WERI-Rb-1 (cell line): ENCODE measurements at places on chromosomes 5 and 9.

GRCh38 chr5:16546732-16547131 lies 70.1 kb downstream of the RETREG1 start:
- no peak for DNase-seq

DNA sequence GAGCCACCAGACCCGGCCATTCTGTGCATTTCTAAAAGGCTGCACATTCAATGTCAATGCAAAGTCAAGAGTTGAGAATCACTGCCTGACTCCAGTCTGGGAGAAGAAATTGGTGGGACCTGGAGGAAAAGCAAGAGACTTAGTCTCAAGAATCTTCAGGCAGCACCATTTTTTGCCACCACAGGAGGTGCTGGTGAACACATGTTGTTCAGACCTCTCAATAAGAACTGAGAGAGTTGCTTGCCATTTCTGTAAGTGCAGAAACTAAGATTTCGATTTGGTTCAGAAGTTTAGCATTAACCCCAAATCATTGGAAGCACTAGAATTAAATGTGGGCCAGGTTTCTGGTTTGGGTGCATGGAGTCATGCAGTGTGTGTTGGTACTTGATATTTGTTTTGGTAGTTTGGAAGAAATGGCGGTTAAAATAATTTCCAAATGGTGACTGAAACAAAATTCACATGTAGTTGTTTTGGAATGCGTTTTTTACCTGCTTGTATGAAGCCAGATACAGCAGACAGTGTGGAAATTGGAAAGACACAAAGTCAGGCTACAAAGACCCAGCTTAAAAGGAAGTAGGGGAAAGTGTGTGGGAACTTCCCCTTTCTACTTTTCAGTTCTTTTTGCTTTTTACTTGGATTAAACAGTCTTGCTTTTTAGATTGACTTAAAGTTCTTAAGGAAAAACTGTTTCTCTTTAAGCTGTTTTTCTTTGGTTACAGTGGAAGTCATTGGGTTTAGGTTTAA lies 20.4 kb downstream of the PDE8B start:
- DNase-seq: no peak

GRCh38 chr9:31140316-31140715 lies 1244.1 kb upstream of the ACO1 start:
- DNase-seq: no peak

GRCh38 chr5:18393565-18394442 lies 759.5 kb downstream of the TAF11L14 start:
- DNase-seq: peak; percentile 67

DNA sequence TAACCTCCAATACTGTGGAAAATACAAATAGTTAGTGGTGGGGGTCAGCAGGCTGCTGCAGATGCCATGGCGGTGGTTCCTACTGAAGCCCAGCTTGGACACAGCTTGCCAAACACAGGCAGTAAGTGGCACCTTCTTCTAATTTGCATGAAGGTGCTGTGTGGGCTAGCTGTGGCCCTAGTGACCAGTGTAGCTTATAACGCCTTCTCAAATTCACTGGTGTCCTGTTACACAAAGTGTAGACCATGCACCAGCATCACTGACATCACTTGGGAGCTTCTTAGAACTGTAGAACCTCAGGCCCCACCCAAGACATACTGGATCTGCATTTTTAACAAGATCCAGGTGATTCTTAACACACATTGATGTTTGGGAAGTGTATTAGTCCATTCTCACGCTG lies 58.8 kb upstream of the TGFBR1 start:
- no peak for DNase-seq

DNA sequence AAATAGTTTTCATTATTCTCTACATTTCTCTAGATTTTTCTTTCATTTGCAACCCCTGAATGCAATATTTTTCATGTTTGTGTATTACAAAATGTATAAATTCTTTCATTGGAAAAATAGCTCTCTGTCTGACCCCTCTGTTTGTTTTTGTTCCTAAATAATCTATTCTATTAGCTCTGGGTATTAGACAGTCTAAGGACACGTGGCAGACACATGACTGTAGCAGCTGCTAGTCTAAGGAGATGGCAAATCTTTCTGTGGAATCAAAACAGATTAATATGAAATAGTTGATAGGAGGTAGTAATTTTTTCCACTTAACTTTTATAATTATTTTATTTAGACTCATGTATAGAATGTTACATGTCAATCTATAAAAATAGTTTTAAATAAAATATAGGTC lies 21.4 kb upstream of the SPATA9 start:
- DNase-seq: no peak

DNA sequence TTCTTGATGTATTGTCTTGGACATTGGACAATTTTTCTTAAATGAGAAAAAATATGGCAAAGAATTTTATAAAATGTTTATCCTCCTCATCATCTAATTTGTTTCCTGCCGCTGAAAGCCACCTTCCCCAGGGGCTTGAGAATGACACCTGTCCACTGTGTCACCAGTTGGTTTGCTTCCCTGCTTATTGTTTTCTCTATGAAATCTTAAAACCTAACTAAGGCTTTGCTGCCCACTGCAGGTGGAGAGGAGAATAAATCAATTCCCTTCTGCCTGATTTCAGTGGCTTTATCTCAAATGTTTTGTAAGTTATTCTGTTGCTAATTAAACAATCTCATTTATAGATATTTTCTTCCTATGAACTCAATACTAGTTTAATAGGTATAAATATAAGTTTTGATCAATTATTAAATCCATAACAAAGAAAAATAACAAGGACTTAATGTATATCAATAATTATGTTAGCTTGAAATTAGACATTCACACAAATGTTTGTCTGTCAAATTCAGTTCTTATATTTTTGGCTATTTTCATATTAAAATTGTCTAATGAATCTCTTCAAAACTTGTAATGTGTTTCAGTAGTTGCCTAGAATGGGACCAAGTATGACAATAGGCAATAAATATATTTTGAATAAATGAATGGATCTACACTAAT lies 822.5 kb downstream of the PTPRD start:
- DNase-seq: peak; percentile 48

- no peak for DNase-seq
Observed at GRCh38 chr5:154059039-154059430, 20.3 kb downstream of the MFAP3 start.

DNA sequence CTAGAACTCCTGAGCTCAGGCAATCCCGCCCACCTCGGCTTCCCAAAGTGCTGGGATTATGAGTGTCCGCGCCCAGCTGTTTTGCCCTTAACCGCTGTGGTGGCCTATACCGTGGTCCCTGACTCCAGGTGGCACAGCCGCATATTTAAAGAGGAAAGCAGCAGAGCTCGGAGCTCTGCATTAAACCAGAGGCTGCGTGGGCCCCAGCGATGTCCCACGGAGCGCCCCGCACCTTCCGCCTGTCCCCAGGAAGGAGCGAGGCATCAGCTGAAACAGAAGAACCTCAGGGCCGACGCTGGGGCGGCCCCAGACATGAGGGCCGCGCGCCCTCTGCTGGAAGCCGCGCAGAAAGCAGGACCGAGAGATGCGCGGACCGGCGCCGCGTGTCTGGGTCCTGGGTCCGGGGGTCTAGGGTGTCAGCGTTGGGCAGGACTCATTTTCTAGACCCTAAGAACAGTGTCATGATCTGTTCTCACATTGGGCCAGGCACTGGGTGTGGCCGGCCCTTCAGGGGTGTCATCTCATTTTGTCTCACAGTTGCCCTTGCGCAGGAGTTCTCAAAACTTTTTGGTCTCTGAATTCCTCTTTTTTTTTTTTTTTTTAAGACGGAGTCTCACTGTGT lies 37.7 kb downstream of the LAMC3 start:
- peak; percentile 77 for DNase-seq

DNA sequence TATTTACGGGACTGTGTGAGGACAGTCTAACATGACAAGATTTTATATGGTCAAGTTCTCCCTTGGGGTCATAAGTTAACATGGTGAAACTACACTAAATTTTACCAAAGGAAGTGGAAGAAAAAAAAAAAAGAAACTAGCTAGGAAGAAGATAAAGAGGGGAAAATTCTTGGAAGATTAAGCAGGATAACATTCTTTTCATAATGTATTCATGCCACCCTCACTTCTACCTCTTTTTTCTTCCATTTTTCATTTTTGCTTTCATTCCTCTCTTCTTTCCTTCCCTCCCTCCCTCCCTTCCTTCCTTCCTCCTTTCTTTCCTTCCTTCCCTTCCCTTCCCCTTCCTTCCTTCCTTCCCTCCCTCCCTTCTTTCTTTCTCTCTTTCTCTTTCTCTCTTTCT lies 254.6 kb downstream of the RFX3 start:
- DNase-seq: no peak

DNA sequence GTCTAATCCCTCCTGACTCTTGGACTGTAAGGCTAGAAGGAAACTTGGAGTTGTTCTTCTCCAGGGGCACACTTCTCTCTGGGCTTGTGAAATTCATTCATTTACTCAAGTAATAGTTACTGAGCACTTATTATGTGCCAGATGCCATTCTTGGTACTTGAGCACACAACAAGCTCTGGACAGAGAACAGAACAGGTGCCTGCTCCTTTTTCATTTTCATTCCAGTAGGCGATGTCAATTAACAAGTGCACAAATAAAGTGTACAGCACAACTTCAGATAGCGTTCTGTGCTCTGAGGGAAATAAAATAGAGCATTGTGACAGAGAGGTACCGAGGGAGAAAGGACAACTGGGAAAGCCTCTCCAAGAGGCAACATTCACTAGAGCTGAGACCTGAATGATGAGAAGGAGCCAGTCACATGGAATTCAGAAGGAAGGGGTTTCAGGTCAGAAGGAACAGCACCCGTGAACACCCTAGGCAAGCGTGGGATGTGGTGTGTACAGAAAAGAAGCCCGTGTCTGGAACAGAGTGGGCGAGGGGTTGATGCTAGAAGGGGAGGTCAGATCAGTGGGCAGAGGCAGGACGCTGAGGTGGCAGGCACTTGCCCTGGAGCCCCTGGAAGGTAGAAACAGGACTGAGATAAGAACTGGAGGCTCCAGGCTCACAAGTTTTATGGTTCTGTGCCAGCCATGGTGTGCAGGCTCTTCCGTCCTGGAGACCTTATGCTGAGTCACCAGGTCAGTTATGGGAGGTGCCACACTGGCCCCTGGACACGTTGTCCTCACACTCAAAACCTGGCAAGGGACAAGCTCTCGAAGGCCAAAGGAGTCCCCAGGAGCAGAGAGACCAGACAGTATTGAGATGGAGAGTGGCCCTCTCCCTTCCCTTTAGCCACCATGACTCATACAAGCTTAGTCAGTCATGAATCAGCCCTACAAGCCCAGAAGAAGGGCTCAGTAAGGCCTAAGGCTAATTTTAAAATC lies 7.2 kb upstream of the ABLIM3 start:
- DNase-seq: no peak

- DNase-seq: no peak
Observed at GRCh38 chr5:181255276-181255675, 5.7 kb downstream of the TRIM52 start.

DNA sequence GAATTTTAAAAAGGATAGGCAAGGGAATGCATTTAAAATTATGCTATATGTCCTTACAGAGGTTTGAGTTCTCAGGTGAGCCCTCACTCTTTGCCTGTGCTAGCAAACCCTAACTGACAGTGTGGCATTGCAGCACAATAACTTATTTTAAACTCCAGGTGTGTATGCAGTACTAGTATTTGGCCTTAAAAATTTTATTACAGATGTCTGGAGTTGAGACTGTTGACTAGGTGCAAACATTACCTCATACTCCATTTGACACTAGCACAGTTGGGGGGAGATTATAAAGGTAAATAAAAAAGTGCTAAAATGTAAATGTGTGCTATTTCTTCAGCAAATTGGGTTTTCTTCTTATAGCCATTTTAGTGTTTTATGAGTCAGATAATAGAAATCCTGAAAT lies 407.7 kb downstream of the SH3GL2 start:
- no peak for DNase-seq

- DNase-seq: no peak
Observed at GRCh38 chr9:126906091-126906490, 8.5 kb upstream of the RALGPS1 start.

- no peak for DNase-seq
Observed at GRCh38 chr5:143243103-143243502, 160.4 kb downstream of the NR3C1 start.

DNA sequence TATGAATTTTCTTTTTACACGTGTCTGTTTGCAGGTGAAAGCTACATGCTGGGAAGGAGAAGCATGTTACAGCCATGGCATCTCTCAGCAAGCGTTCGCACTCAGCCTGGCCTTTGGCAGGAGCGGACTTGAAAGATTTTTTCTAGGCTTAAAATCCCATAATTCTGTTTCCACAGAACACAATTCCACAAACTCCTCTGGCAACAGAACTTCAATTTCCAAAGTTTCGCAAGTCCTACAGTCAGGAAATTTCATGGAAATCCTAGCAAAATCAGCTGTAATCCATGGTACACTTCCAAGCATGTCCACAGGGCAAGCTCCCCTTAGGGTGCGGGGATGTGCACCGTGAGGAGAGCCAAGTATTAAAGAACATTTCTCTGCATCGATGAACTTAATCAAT lies 35.9 kb downstream of the SUB1 start:
- no peak for DNase-seq

- DNase-seq: peak; percentile 37
Observed at GRCh38 chr5:97231025-97231636, 48.1 kb upstream of the RIOK2 start.

GRCh38 chr5:113989913-113990305 lies 372.0 kb upstream of the KCNN2 start:
- DNase-seq: no peak

GRCh38 chr5:159179529-159180305 lies 29.6 kb downstream of the RNF145 start:
- no peak for DNase-seq

DNA sequence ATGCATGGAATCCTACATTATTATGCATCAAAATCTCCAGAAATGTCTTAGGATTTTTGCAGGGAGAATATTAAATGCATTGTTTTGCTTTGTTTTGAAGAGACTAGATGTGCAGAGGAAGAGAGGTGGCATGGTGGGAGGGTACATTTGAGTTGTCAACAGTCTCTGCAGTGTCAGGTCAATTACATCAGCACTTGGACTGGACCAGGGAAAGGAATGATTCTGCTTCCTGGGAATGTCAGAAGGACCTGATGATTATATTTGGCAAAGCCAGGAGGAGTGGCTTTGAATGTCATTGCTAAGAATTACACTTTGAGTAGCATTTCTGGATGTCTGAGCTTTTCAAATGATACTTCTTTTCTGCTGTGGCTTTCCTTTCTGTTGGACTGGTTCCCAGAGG lies 17.5 kb upstream of the TMEFF1 start:
- no peak for DNase-seq

- no peak for DNase-seq
Observed at GRCh38 chr9:137312852-137313325, 10.8 kb upstream of the NRARP start.

DNA sequence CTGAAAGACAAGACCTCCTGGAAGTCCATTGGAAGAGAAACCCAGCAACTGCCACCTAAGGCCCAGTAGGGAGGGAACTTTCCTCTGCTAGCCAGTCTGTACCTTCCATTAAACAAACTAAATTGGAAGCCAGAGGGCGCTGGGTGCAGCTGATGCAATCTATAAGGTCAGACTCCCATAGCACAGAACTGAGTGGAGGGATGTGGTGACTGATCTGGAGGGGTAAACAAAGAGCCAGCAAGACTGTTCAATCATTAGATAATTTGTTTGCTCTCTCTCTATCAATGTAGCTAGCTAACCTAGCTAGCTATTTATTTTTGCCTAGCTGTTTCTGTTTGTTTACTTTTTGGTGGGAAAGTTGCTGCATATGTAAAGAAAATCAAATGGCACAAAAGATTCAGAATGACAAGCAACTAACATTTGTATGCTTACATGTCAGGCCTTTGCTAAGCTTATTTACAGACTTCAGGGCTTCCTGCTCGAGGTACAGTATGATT lies 291.8 kb upstream of the DAB2 start:
- DNase-seq: peak; percentile 78

- DNase-seq: no peak
Observed at GRCh38 chr5:94072116-94072515, 330.7 kb upstream of the POU5F2 start.
